ENCODE measurements at places on chromosomes 4 and X.

DNA sequence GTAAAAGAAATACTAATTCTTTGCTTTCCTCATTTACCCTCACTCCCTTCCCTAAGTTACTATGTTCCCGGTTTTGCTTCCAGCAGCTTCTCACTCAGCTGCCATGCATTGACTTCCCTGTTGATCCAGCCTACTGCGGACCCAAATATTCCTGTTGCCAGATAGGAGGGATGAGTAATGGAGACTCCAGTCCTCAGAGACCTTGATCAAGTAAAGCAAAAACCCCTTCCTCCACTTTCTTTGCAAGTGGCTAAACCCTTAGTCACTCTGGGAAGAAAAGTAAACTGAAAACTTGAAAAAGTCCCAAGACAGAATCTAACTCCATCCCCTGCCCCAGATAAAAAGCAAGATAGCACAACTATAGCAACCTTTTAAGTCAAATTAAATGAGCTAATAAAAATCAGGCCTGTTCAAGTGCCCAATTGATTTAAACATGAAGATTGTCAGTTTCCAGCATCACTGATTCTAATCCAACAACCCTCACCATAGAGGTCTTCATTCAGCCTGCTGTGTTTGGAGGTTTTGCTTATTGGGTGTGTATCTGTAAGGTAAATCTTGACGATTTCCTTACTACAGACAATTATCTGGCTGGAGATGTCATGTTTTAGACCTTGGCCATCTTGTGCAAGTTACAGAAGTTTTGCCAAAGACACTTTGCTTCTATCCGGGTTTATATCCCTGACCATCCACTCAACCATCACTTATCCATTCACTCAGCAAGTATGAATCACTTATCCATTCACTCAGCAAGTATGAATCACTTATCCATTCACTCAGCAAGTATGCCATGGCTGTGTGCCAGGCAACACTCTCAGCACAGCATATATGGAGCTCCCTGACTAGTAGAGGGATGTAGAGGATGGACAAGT lies 17.6 kb downstream of the FGFBP1 start:
- DNase-seq = peak; percentile 72

DNA sequence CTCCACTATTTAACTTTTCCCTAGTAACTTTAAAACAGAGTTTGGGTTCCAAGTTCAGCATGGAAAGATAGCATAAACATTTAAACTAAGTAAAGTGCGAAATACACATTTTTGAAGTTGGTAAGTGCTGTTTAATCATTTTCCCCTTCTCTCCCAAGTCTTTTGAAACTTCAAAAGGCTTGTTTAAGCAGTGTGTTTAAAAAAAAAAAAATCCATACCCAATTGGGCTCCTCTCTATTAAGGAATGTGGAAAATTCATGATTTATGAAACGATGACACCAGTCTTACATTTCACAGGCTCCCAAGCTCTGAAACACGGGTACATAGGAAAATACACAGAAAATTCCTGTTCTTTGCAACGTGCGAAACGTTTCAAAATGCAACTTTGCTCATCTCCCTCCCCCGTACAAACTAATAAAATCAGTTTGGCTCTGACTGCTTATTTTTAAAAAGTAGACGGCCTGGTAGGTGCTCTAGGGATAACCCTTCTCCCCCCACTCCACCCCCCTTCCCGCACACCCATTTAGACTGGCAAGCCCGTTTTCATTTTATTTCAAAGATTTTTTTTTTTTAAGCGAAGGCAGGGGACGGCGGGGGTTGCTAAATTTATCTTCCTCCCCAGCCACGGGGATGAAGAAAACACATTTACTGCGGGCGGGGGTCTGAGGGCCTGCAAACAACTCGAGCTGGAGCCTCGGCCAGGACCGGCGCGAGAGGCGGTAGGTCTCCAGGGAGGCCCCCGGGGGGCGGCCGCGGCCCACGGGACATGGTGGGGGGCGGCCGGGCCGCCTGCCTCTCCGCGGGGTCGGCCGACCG lies 786 bp upstream of the ZFX start:
- DNase-seq = no peak

GRCh38 chrX:24298191-24298590 lies 15.7 kb downstream of the SUPT20HL2 start:
- no peak for DNase-seq

DNA sequence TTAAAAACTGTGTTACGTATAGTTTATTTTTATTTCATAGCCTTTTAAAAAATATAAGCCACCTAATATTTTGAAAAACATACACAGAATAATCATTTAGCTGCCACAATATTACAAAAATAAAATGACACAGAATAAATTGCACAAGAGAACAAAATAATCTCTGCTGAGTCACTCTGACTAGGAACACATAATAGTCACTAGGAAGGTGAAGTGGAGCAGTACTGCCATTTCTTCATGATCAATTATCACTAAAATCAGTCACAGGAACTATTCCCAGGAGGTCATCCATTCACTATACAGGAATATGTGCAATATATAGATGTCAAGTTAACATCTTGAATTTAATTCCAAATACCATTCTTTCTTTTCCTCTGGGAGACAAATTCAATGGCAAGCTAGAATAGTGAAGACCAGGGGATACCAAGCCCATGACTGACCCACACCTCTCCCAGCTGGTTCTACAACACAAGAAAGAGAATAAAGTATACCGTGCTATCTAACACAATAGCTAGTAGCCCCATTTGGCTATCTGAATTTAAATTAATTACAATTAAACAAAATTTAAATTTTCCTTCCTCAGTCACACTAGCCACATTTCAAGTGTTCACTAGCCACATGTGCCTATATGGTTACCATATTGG lies 5.9 kb downstream of the SMIM43 start:
- DNase-seq = no peak

DNA sequence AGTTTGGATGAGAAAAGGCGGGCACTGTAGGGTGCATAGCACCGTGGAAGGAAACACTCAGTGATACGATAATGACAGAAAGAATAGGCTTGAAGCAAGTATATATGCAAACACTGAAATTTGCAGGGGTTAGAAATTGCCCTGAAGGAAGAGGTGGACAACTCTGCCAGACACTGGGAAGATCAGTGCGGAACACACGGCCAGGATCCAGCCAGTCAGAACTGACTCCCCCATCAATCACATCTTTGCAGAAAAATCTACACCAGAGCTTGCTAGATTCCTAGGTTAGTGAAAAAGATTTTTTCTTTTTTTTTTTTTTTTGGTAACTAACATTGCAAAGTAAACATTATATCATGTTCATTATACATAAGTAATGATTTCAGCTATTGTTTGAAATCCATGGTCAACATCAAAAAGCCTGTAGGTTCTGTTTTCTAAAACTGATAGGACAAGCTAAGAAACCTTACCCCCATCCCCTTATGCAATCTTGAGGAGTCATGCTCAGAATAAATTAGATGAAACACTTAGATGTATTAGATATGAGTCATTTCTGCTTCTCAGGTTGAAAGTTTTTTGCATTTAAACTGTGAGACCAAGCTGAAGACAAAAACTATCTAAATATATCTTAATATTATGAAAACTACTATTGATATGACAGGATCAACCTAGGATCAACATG lies 38.9 kb downstream of the TRIML1 start:
- DNase-seq = peak; percentile 78

All from RWPE1 (cell line).